ENCODE measurements at places on chromosomes 5 and 9.
A peak's percentile ranks its signal among the peaks of the same experiment; 100 is the strongest.

DNA sequence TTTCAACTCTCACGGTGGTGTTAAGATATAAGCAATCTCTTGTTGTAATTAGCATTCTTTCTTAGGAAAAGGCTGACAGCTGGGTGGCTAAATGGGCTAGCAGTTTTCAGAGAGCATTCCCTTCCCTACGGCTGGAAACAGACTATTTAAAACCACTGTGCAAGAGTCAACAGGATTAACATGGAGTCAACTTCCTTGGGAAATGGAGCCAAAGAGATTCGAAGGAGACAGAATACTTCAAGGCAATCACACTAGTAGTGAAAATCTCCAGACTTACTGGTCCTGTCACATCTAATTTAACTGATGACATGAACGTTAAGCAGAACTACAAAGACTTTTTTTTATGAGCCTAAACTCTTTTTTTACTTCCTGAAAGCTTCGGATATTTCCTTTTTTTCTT is 453.3 kb upstream of the ITGA1 start:
- DNase-seq: no peak

DNA sequence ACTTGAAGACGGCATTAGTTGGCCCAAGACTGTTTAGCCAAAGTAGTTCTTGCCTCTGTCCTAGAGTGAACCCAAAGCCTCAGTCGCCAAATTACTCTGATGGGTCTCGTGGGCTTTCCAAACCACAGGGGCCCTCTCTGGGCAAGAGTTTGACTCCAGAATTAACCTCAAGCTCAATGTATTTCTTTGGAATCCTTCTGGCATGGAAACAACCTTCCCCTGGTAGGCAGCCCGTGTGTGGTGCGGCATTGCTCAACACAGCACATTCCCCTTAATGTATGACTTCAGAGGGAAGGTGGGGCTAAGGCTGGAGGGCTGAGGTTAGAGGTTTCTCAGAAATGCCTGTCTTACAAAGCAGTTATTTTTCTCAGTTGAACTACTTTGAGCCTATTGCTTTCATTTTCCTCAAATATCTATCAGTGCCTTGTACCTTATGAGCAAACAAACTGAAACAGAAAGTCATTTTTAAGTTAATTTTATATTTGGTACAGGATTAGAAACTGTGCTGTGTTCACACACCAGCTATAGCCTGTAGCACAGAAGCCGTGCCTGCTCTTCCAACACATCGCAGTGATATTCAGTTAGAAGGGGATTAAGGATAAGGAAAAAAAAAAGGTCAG is 123.9 kb upstream of the HAPLN1 start:
- no peak for DNase-seq

GRCh38 chr9:125816321-125816720 is 69.1 kb downstream of the PBX3 start:
- DNase-seq: no peak

DNA sequence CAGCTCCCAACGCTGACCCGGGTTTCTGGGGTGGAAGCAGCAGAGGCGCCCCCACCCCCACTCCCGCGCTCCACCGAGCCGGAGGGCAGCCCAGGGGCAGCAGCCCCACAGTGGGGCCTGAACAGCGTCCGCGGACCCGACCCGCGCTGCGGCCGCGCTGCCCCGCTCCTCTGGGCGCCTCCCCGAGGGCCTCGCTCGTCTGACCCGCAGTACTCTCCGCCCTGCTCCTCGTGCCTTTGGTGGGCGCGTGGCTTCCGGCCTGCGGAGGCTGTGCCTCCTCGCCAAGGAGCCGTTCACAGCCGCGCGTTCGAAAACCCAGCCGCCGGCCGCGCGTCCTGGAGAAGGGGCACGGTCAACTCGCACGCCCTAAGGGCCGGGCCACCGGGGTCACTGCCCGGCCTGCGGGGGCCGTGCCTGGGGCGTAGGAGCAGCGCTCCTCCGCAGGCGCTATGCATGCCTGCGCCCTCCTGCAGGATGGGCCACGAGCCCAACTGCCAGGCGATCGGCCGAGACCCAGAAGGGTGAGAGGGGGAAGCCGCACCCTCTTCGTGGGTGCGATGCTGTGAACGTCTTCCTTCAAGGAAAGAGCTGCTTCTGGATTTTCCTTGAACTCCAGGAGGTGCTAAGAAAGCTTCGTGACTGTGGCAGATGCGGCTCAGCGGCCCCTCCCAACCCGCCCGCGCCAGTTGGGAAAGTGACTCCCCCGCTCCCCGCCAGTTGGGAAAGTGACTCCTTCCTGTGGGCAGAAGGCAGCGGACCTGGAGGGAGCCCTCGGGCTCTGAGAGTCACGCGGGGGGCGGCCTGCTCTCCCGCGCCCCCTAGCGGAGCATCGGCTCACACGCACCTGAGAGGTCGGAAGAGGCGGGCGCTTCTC is 82.7 kb downstream of the HSD17B3 start:
- no peak for DNase-seq

DNA sequence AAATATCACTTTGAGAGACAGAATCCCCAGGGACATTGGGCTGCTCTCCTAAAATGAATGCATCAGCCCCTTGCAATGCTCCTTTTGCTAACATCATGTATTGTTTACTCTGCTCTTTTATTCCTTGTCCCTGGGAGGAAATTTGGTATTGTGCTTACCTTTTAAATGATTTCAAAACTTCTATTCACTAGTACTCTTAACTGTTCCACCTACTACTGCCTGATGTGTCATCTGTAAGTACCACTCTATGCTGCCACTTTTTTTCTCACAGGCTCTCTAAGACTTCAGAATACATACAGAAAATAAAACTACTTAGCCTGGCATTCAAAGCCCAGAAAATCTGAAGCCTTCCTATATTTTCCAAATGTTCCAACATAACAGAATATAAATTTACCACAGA is 667.2 kb downstream of the BRINP1 start:
- DNase-seq: no peak

- DNase-seq: peak; percentile 83
Measured at GRCh38 chr5:169970911-169971765, 9.2 kb downstream of the INSYN2B start.

DNA sequence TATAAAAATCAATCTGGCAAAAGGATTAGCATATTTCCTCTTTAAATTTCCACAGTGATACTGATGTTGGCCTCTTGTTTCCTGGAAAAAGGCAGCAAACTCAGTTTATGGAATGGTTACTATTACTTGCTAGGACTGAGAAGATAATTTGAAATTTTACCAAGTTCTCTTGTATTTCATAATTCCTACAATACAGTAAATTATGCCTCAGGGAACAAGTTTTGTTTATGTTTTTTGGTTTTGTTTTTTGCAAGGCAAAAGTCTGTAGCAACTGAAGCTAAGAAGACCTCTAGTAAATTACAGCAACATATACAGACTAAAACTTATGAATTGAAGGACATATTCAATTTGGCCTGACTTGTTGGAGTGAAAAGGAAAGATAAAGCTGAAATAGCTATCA is 30.2 kb upstream of the SLCO6A1 start:
- DNase-seq: no peak

DNA sequence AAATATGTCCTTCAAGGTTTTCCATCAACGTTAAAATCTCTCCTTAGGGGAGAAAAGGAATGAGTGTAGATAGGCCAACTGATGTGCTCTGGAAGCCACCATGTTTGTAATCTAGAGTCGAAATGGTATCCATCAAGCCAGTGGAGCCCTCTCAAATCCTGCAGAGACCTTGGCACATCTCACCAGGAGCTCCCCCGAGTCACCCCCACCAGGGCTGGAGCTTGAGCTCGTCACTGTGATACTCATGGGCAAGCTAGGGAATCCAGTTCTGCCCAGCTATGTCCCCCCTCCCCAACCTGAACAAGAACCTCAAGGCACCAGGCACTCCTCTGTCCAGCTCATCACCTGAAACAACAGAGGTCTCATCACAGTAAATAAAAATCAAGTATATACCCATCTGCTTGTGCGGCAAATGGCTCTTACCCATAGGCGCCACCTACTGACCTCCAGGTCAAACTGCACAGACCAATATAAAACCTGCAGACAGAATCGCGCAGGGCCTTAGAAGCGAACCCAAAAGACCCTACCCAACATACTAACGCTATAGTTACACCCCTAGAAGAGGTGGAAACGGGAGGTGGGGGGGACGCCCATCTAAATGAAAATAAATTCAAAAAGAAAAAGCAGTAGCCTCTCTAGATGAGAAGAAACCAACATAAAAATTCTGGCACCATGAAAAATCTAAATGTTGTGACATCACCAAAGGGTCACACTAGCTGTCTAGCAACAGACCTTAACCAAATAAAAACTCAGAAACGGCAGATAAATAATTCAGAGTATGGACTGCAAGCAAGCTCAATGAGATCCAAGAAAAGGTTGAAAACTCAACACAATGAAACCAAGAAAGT is 75.0 kb downstream of the TTC39B start:
- no peak for DNase-seq

DNA sequence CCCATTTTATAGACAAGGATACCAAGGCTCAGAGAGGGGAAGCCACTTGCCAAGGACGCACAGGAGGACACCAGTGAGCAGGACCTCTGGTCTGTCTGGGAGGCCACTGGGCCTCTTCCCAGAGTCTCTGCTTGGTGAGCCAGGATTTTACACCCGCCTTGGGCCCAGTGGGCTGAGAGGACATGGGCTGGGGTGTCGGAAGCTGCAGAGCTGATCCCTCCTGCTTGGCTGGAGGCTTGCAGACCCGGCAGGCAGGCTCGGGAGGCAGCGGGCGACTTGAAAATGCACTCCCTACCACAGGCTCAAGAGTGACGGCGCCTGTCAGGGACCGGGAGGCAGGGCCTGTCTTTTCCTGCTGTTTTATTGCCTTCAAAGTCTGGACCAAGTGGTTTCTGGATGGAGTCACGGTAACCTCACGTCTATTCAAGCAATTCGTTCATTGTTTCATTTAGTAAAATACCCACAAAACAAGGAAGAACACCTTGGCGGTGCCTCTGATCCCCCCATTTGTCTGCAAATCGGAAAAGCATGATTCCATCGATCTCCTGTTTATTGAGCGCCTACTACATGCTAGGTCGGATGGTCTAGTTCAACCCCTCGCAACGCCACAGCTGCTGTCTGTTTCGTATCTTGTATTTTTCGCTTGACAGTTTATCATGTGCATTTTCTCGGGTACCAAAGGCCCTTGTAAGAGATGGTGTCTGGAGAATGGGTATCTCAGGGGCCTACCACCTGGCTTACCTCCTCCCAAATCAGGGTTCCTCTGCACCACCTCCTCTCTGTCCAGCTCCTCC is 108.1 kb upstream of the IER5L start:
- no peak for DNase-seq

DNA sequence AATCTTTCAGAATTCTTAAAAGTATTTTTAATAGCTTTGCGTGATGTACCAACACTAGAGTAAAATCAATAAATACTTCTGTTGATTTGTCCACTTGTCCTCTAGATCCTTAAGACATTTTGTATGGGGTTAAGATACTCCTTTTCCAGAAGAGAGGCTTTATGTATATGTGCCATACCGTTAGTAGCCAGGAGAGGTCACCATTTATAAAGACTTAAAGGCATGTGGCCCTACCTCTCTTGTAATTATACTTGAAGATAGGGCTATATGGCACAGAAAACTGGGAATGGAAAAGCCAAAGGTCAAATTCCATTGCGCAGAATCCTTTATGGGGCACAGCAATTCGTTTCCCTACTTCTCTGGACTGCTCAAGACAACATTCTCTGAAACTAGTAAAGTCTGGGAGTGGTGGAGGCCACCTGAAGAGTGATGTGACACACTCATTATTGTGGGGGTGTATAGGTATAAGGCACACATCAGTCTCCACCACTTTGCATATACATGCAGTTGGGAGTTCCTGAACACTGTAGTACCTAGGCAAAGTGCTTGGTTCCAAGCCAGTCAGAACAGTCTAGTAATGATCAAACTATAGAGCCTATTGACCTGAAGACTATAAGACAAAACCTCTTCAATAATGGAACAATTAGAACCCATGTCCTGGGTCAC is 140.1 kb upstream of the FBXL17 start:
- DNase-seq: peak; percentile 9
